ENCODE measurements at places on chromosomes 2 and 18. TPM values are rescaled to one million over a fixed set of nuclear protein-coding genes. Genes with fewer than 3 reads are reported as not detected.

GAL3ST2 gene
- total RNA-seq = 0.69 TPM

CSRNP3 gene
- 255 TPM for total RNA-seq

DUSP19 gene
- 10.6 TPM for total RNA-seq

UGT1A3 gene
- total RNA-seq = not detected

COBLL1 gene
- total RNA-seq = 13.1 TPM

CFC1 gene
- 9.2 TPM for total RNA-seq

SH3BP4 gene
- total RNA-seq = 20.5 TPM

FAM228A gene
- total RNA-seq = 1.2 TPM

CHPF gene
- 45.0 TPM for total RNA-seq

SERPINB13 gene
- under 0.01 TPM for total RNA-seq

MAPK4 gene
- total RNA-seq = 33.2 TPM

STAT4 gene
- 16.1 TPM for total RNA-seq

COL4A3 gene
- 1.8 TPM for total RNA-seq

AP1S3 gene
- total RNA-seq = 8.8 TPM

DSG3 gene
- total RNA-seq = not detected

EHBP1 gene
- 124 TPM for total RNA-seq

BOD1L2 gene
- total RNA-seq = not detected

SYT4 gene
- total RNA-seq = 357 TPM

KCNK3 gene
- 10.1 TPM for total RNA-seq

PARD3B gene
- 16.8 TPM for total RNA-seq

RNF144A gene
- 52.8 TPM for total RNA-seq

OTOS gene
- total RNA-seq = not detected

MARCO gene
- total RNA-seq = not detected

IL18RAP gene
- total RNA-seq = not detected

PSMD14 gene
- total RNA-seq = 72.7 TPM

PAIP2B gene
- 20.3 TPM for total RNA-seq

SERPINB2 gene
- total RNA-seq = 0.23 TPM

ITGA4 gene
- 5.3 TPM for total RNA-seq

RGPD4 gene
- total RNA-seq = 0.23 TPM

SDC1 gene
- 17.1 TPM for total RNA-seq

LYG2 gene
- total RNA-seq = not detected

MATN3 gene
- 5.1 TPM for total RNA-seq

TOGARAM2 gene
- total RNA-seq = 2.3 TPM

IL1RN gene
- total RNA-seq = not detected

TRIM54 gene
- not detected for total RNA-seq

FABP1 gene
- total RNA-seq = not detected

FTCDNL1 gene
- 4.8 TPM for total RNA-seq

LONRF2 gene
- 90.7 TPM for total RNA-seq

COL6A3 gene
- 14.1 TPM for total RNA-seq

DHX57 gene
- 51.4 TPM for total RNA-seq

IL1R2 gene
- not detected for total RNA-seq

PRSS56 gene
- total RNA-seq = 1.6 TPM

UGT1A10 gene
- not detected for total RNA-seq

CYS1 gene
- 1.2 TPM for total RNA-seq

CRIM1 gene
- total RNA-seq = 62.7 TPM

ZFAND2B gene
- total RNA-seq = 12.5 TPM

NT5C1B gene
- total RNA-seq = not detected

PDE1A gene
- total RNA-seq = 34.4 TPM

AGXT gene
- total RNA-seq = not detected

WDSUB1 gene
- 18.5 TPM for total RNA-seq

ITGB6 gene
- 0.92 TPM for total RNA-seq

AQP12B gene
- not detected for total RNA-seq

CPLX4 gene
- not detected for total RNA-seq
